Stimulated activated CD4-positive, alpha-beta T cell treated with anti-CD3 and anti-CD28 coated beads, TNF-alpha, amount 100 ng/mL, for 48 hours (primary cell): ENCODE measurements at places on chromosomes 6 and 20.

- no peak for DNase-seq
Observed at GRCh38 chr6:68313911-68314310, 321.2 kb upstream of the ADGRB3 start.

DNA sequence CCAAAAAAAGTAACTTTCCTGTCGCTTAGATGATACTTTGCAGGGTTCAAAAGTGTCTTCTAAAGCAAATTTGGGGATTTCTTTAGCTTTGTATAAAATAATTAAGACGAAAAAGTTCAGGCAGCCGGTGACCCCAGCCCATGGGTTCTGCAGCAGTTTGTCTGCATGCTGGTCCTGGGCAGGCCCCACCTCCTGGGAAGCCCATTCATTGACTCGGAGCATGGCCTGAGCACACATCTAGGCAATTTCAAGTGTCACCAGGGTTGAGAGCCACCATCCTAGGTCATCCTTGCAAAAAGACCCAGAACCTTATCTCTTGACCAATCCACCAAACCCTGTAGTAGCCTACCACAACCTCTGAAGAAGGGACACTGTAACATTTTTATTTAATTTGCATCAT is 20.6 kb downstream of the BFSP1 start:
- no peak for DNase-seq

- no peak for DNase-seq
Observed at GRCh38 chr20:46740214-46740609, 30.8 kb downstream of the SLC2A10 start.

- DNase-seq = no peak
Observed at GRCh38 chr6:12165297-12165696, 124.9 kb upstream of the EDN1 start.

DNA sequence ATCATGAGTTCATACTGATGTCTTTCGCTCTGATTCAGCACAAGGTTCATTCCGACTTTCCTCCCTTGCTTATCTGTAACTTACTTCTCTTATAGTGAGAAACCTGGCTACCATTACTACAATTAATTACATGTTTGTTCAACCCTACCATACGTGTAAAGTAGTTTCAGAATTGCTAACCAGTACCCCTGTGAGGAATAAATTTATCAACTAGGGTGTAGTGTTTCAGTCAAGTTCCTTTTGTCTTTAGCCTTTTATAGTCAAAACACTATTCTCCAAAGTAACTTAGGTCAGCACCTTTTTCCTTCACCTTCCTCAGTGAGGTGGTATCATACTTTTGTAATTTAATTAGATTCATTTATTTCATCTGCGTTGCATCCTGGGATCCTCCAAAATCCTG is 64.9 kb downstream of the MAP3K4 start:
- DNase-seq = no peak

DNA sequence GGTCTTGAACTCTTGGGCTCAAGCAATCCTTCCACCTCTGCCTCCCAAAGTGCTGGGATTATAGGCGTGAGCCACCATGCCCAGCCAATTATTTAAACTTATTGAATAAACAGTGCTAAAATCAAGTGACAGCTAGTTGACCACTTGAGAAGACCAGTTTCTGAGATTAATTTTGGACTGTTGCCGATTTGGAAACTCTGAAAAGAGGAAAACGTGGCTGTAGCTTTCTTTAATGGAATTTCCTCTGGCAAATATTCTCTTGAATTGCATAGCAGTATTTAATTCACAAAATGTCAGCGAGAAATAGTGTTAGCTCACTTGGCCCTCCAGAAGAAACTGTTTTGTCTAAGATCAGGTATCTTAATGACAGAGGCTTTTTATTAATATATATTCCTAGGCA is 754.5 kb downstream of the HDGFL1 start:
- DNase-seq = no peak

GRCh38 chr6:34360556-34360955 is 31.9 kb downstream of the NUDT3 start:
- DNase-seq = no peak

- DNase-seq = no peak
Observed at GRCh38 chr6:44176130-44176761, 17.6 kb downstream of the CAPN11 start.

- DNase-seq = no peak
Observed at GRCh38 chr6:137983269-137983668, 116.2 kb downstream of the TNFAIP3 start.

- no peak for DNase-seq
Observed at GRCh38 chr6:145648149-145648548, 87.2 kb downstream of the EPM2A start.

DNA sequence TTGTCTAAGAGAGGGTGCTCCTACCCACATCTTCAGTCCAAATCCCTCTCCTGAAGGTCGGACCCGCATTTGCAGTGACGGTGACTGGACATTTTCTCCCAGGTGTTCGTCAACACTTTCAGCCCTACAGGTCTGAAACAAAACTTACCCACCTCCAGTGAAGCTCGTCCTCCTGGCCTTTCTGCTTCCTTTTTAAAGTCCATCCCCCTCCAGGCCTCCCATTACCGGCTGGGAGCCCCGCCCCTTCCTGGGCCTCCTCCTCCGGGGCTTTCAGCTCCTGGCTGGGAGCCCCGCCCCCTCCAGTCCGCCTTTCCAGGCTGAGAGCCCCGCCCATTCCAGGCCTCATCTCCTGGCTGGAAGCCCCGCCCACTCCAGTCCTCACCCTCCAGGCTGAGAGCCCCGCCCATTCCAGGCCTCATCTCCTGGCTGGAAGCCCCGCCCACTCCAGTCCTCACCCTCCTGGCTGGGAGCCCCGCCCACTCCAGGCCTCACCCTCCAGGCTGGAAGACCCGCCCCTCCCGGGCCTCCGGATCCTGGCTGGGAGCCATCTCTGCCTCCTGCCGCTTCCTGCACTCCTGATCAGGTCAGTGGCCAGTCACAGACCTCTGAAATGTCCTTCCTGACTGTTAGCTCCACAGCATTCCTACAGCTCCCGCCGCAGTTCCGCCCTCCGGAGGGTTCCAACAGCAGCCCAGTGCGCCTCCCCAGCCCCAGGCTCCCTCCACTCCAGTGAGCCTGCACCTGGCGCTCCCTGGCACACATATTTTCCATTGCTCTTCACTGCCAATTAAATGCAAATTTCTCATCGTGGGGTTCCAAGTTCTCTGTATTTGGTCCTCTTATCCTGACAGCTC is 98.5 kb downstream of the LY86 start:
- DNase-seq = no peak

DNA sequence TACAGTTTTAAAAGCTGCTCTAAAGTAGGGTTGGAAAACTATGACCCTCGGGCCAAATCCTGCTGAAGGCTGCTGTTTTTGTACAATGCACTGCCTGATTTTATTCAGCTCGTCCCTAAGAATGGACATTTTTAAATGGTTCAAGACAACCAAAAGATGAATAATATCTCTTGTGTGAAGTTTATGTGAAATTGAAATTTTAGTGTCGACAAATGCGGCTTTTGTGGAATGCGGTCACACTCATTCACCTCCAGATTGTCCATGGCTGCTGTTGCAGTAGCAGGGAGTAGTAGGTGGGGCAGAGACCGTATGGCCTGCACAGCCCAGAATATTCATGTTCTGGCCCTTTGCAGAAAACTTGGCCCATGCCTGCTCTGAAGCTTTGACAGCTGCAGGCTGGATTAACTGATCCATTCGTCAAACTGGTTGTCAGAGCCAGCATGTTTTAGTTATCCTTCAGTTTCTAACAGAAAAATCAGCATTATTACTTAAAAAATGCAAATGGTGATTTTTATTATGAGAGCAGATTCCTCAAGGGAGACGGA is 91.6 kb downstream of the PSMG4 start:
- DNase-seq = no peak

GRCh38 chr6:157443066-157443800 is 62.2 kb downstream of the ZDHHC14 start:
- no peak for DNase-seq

DNA sequence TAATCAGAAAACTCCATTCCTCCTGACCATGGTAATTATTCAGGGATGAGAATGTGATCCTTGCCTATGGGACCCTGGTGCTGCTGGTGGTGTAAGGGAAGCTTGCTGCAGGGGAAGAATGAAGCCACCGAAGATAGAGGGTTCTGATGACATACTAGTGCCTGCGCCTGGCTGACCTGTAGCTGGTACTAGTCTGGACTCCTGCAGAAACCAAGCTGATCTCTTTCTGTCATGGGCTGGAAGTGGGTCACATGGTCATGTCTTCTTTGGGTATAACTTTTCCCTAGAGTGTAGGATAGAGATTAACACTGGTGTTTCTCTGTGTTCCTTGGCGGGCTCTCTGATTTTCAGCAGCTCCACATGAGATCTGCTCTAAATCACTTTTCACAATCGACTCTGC is 8.6 kb upstream of the SLC4A11 start:
- no peak for DNase-seq

GRCh38 chr6:88989215-88989614 is 25.8 kb upstream of the RNGTT start:
- no peak for DNase-seq

DNA sequence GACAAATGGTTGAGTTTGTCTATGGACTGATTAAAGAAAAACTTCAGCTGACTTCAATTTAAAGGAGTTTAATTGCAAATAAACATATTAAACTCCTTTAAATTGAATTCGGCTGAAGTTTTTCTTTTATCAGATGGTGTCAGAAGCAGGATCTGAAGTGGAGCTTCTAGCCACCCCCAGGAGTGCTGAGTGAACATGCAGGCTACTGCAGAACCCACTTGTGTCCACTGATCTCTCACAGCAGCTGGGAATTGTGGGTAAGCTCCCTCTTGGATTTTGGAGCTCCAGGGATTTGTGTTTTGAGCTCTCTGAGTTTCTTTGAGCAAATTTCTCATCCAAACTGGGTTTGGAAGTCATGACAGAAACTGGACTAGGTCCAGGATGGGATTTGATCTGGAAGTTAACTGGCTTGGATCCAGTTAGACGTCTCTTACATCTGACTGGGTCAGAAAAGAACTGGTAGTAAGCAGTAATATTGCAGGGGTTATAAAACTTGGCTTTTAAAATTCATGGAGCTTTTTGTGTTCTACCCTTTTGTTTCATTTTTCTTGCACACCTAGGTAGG is 95.8 kb upstream of the UST start:
- no peak for DNase-seq

- DNase-seq = no peak
Observed at GRCh38 chr20:62668441-62669027, 26.2 kb downstream of the SLCO4A1 start.

DNA sequence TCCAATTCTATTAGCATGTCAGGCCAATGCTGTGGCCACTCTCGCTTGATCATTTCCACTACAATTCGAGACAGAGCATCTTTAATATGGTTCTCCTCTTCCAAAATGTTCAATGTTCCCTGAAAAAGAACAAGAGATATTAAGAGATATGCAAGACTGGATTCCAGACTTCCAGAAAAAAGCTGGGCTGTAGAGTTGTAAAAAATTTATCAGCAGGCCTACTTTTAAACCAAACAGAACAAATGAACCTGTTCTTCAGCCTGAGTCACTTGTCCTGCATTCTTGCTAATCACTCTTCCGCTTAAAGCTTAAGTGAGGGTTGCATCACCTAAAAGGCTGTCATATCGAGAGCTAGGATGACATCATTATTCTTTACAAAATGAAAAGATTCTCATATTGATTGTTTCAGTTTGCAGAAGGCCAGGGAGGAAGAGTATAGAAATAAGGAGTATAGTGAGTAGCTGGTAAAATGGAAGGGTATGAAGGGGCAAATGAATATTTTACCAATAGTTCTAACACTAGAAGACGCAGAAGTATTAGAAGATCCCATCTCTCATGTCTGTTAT is 4.9 kb downstream of the XPO5 start:
- no peak for DNase-seq

DNA sequence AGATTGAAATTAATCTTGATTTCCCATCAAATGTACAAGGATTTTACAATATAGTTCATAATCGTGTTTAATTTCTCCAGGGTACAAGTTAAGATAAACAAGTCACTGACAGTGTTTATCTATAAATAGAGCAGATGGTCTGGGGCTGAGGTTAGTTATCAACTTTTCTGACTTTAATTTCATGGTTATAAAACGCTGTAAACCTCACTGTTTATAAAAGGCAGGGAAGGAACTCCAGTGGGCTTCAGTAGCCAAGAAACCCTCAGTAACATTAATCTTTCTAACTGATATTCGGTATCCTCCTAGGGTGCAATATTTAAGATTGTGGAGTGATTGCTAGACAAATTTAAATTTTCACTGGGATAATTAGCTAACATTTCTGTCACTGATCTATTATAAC is 68.6 kb downstream of the GFRAL start:
- DNase-seq = no peak

DNA sequence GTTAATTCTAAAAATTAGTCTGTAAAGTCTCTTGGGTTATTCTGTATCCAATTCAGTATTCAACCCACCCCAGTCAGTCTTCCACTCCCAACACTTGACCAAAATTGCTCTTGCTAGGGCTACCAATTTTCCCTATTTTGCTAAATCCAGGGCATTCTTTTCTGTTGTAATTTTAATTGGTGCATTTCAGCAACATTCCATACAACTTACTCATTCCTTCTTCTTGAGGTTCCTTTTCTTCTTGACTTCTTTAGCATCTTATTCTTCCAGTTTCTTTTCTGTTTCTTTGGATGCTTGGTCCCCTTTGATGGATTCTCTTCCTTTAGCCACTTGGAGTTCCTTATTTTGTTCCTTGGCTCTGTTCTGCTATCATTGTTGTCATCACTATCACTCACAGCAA is 11.2 kb upstream of the GRM1 start:
- no peak for DNase-seq

GRCh38 chr20:57322476-57322875 is 7.1 kb upstream of the SPO11 start:
- no peak for DNase-seq

DNA sequence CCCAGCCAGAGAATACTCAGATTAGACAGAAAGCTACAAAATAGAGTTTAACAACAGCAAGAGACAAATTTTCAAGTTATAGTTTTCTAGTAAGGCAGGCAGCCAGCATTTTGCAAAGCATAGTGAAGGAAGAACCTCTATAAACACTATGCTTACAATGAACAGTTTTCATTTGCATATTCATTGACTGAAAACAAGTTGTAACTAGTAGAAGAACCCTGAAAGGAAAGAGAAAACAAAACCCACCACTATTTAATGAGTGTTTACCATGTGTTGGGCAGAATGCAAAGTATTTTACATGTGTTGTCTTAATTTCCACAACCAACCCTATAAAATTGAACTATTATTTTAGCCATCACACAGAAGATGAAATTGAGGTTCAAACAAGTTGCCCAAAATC is 196.1 kb downstream of the UBE3D start:
- DNase-seq = no peak
